Stimulated activated memory B cell treated with anti-CD40 and anti-IgM and Interleukin-4, amounts not matched to agents 10 μg/mL and 1 μg/mL and 100 μg/mL, for 72 hours (primary cell): ENCODE measurements at places on chromosomes 1 and 21.

DNA sequence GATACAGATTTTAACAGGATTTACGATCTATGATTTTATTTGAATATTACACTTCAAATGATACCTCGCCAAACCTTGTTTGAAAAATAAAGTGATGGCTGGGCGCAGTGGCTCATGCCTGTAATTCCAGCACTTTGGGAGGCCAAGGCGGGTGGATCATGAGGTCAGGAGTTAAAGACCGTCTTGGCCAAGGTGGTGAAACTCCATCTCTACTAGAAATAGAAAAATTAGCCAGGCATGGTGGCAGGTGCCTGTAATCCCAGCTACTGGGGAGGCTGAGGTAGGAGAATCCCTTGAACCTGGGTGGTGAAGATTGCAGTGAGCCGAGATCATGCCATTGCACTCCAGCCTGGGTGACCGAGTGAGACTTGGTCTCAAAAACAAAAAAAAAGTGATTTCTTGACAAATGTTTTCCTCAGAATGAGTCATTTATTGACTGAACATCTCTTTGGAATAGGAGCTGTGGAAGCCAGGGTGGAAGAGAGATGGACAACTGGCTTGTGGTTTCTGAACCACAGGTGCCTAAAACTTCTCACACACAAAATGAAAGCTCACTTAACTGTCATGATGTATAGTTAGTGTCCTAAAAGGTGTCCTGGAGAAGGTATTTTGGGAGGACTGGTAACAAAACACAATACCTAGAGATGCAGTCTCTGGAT is 11.9 kb downstream of the PKNOX1 start:
- no peak for ATAC-seq

DNA sequence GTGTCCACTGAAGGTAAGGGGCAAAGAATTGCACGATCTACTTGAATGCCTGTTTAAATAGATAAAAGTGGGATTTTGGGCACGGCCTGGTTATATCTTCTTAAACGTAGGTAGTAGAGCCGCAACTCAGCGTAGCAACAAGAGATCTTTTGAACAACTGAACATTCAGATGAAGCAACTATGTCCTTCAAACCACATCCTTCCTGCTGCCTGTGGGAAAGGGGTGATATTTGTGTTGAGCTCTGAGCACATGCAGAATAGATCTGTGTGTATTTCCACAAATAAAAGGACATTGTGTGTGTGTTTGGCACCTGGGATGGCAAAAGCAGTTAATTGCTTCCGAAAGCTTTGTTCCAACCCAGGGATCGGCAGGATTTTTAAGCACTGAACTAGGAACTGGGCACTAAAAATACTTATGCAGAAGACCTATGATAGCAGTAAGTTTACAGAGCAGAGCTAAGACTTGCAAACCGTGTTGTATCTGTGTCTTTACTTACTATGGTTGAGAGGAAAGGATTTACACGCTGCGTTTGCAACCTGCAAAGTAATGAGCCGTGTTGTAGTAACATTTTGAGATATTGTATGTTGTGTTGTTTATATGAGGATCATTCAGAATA is 333.4 kb downstream of the CHRM3 start:
- no peak for ATAC-seq

- peak; percentile 95 for ATAC-seq
Measured at GRCh38 chr1:50873458-50874187, 86.4 kb downstream of the FAF1 start.

DNA sequence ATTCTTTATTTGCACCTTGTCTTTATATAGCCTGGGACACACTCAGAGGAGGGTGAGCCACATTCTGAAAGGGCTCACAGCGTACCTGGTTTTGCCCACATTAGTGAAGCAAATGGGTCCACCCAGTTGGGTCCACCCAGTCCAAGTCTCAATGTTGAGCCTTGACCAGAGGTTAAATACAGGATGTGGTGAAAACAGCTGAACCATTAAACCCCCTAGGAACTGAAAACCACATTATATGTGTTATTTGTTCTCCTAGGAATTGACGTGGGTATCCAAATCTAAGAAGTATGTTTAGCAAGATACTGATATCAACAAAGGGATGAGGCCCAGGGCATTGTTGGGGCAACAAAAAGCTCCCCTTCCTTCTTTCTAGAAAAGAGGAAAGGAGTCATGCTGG is 83.8 kb downstream of the SETD4 start:
- ATAC-seq, result no peak

DNA sequence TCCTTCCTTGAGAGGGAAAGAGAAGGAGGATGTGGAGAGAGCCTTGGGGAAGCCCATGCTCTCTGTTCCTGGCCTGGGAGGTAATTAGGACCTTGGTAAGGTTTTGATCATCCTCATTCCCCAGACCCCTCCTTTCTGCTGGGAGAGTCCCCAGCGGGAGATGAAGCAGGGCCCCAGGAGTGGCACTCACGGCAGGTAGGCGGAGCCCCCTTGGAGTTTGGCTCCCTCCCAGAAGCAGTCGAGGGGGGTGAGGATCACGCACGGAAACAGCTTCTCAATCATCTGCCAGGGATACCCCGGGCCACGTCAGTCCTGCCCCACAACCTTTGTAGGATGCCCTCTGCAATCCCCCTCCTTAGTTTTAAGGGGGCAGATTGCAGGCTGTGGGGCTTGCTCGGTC is 11.5 kb downstream of the PTCH2 start:
- no peak for ATAC-seq

DNA sequence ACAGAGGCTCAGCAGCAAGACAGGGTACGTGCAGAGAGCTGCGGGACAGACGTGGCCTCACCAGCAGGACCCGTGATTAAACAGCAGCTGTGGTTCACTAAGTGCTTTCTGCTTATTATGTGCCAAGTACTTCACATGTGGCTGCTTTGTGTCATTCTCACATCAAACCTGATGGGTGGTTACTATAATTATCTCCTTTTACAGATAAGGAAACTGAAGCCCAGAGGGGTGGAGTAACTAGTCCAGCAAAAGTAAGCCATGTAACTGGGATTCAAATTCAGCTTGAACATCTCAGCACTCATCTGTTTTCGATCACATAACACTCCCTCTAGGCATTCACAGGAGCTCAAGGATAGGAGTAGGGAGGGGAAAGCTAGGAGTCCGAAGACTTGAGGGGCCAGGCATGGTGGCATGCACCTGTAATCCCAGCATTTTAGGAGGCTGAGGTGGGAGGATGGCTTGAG is 50.8 kb upstream of the CLIC4 start:
- ATAC-seq, result peak; percentile 52

DNA sequence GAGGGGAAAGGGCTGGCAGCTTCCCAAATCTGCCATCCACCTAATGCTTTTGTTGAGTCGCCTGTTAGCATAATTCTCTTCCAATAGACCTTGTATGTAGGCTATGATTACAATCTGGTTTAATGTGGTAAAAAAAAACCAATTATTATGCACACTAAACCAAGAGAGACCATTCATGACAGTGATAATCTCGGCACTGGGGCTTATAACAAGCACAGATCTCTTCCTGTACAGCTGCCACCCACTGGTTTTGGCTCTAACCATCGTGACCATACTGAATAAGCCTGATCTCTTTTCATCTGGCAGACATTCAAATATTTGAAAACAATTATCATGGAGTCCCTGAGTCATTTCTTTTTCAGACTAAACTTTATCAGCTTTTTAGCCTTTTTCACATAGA is 12.0 kb upstream of the SYT14 start:
- no peak for ATAC-seq

DNA sequence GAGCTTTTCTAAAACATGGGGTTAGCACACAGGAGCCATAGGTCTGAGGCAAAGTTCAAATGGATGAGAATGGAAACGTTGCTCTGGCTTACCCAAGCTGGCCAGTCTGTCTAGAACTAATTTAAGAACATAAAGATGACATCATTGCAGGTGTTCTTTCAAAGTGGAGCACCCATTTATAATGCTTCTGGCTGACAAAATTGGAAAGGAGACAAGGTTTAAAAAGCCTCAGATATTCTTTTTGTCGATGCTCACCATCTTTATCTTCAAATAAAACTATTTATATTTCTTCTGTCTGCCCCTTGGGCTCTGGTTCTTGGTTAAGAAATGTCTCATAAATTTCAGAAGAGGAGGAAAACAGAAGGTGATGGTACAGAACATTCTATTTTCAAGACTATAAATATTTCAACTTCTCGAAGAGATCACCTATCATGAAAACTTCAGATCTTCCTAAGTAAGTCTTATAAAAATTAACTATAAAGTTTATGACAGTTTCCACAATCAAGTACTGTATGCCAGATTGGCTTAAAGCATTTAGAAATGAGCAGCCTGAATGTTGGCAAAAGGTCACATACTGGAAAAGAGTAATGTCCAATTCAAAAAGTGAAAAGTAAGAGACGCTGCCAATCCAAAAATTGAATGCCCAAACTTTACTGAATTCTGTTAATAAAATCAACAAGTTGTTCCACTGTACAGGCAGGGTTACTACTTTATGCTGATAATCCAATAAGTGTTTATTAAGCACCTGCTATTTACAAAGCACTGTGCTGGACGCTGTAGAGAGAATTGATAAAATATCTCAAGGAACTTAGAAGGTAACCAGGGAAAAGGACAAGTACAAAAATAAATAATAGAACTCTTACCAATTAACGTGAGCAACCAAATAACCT is 92.0 kb downstream of the ETS2 start:
- ATAC-seq, result no peak

GRCh38 chr1:226820941-226821718 is 49.3 kb upstream of the PSEN2 start:
- ATAC-seq, result no peak

GRCh38 chr1:56758794-56759193 is 60.4 kb downstream of the FYB2 start:
- no peak for ATAC-seq

DNA sequence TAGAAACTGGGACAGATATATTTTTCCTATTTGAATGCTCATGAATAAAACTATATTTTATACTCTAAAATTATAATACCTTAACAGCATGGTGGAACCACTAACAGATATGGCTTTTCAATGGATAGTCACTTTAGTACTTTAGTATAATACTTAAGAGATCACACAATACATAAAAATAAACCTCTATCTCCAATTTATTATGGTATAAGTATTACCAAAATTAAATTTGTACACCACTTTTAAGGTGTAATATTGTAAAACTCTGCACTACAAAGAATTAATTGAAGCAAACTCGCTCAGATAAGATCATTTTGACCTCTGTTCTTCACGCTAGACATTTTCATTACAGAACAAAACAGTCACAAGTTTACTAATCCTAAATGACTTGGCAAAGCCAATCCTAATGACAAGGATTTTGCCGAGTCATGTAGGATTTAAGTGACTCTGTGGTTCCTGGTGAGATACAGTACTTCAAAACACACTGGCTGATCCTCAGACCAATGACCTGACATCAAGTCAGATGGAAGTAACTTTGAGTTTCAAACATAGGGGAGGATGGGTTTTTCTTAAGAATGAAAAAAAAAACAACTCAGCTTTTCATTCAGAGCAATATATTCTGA is 200.6 kb downstream of the SMYD3 start:
- no peak for ATAC-seq

DNA sequence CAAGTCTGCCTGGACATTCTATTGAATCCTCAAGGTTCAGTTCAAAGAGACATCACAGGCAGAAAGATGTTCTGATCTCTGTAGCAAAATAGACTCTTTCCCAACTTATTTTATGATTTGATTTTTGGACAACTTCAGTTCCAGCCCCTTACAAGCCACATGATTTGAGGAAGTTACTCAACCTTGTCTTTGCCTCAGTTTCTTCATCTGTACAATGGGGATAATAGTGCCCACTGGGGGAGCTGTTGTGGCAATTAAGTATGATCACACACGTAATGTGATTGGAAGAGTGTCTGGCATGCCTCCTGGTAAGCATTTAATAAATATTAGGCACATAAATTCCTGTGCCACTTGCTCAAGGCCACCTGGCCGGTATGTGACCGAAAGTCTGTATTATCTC is 130.6 kb downstream of the DAB1 start:
- ATAC-seq, result no peak

GRCh38 chr1:167548059-167548932 is 5.3 kb downstream of the CREG1 start:
- no peak for ATAC-seq

DNA sequence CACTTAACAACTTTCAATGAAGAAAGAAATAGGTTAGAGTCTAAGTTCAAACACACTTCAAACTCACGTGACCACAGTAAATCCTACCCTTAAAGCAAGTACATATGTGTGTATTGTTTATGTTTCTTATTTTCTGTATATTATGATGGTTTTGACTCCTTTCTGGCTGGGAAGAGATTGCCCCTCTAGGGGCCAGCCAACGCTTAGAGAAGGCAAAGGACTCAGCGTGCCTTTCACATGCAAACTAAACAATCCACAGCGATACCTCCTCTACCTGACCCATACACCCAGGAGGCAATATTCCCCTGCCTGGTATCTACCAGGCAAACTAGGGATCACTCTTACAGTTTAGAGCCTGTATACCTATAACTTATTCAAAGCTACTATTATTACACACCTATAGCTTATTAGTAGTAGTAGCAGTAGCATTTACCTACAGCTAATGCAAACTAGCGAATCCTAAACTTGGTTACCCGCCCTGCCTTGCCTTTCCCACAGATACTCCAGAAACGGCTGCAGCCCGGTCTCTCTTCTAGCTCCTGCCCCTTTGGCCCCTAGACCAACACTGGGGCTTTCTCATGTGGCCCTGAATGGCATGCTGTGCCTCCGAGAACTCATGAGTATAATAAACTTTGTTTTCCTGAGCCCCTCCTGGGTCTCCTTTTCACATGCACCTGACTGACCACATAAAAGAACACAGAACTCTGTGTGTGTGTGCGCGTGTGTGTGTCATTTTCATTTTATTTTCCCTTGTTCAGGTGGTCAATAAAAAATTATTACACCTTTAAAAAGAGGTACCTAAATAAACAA is 14.0 kb downstream of the NRIP1 start:
- no peak for ATAC-seq

DNA sequence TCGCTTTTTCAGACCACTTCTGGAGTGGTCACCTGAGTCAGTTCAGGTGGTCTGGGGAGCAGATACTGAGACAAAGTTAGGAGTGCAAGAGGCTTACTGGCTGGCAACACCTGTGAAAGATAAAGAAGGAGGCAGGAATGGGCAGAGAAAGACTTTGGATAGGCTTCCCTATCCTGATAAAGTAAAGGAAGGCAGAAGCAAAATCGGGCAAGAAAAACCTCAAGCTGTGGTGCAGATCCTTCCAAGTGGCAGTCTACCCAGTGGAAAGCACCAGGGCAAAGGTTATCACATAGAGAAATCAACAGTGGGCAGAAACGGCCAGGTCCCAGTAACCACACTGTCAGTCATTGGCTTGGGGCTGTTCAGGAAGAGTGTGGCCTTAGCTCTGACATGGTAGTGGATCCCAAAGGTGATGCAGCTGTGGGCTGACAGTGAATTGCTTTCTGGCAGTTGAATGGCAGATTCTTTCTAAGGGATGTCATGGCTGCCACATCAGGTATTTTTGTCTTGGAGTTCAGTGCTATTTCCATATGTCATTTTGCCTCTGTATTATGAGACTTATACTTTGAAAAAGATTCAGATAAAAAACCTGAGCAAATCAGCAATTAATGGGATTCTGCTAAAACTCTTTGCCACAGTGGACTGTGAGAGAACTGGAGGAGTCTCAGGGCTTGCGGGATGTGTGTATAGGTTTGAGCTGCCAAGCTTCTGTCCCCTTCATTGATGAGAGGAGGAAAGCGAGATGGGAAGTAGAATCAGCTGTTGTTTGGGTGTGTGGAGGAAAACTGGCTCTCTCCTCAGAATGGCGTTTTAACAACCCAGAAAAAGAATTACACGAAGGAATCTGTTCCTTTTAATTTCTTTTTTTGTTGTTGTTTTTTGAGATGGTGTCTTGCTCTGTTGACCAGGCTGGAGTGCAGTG is 8.1 kb upstream of the CGN start:
- ATAC-seq, result no peak

GRCh38 chr1:47689894-47690293 is 252.1 kb downstream of the FOXD2 start:
- no peak for ATAC-seq

- ATAC-seq, result no peak
Measured at GRCh38 chr1:53328541-53329499, 950 bp upstream of the LRP8 start.
